ENCODE measurements at places on chromosomes 1 and 21. TPM values are rescaled to one million over a fixed set of nuclear protein-coding genes. Genes with fewer than 3 reads are reported as not detected.

CR1L gene
- not detected for total RNA-seq

TCHHL1 gene
- not detected for total RNA-seq

CNR2 gene
- not detected for total RNA-seq

PRRX1 gene
- total RNA-seq, result 75.7 TPM

SERPINC1 gene
- total RNA-seq, result not detected
